ENCODE measurements at places on chromosomes 5 and 9. TPM values are rescaled to one million over a fixed set of nuclear protein-coding genes. Genes with fewer than 3 reads are reported as not detected.

- no peak overlapping the region for H3K4me3 ChIP-seq
- no peak for DNase-seq
- no peaks in the 10 kb centered on the region for H3K27me3 ChIP-seq
- H3K27ac ChIP-seq: no peak overlapping the region
Measured at GRCh38 chr5:86977190-86977589, 290.5 kb upstream of the RASA1 start.

- no peaks in the 10 kb centered on the region for H3K36me3 ChIP-seq
- peaks cover 5% of the 10 kb centered on the region for H3K4me1 ChIP-seq
- DNase-seq: no peak
- peaks cover 14% of the 10 kb centered on the region for H3K27me3 ChIP-seq
- H3K4me3 ChIP-seq: no peak overlapping the region
- no peak overlapping the region for H3K27ac ChIP-seq
Measured at GRCh38 chr9:98970532-98971041, 26.9 kb downstream of the COL15A1 start.

DNA sequence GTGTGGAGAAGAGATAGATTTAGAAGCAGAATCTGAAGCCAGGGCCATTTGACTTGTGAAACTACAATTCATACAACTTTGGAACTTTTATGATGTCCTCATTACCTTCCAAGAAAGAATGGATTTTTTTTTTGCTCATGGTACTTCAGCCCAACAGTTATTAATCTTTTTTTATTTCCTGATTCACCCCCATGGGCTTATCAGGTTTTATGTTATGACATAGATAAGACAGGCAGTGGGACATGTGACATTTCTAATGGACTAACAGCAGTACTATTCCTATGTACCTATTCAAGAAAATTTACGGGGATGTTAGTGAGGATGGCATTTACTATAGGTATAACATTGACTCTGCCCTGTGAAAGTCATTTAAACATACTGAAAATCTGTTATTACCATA lies 204.7 kb downstream of the ARHGEF28 start:
- no peaks in the 10 kb centered on the region for H3K36me3 ChIP-seq
- H3K4me3 ChIP-seq: no peak overlapping the region
- peaks cover 7% of the 10 kb centered on the region for H3K4me1 ChIP-seq
- DNase-seq: no peak
- no peaks in the 10 kb centered on the region for H3K27me3 ChIP-seq

- peak overlapping the region; percentile 70 for H3K27ac ChIP-seq
- no peak for DNase-seq
- H3K4me1 ChIP-seq: no peaks in the 10 kb centered on the region
- H3K27me3 ChIP-seq: no peaks in the 10 kb centered on the region
- no peak overlapping the region for H3K4me3 ChIP-seq
Measured at GRCh38 chr5:134568761-134569695, 43.6 kb downstream of the JADE2 start.

- DNase-seq: no peak
- H3K36me3 ChIP-seq: no peaks in the 10 kb centered on the region
- no peaks in the 10 kb centered on the region for H3K4me1 ChIP-seq
Measured at GRCh38 chr9:85502815-85503655, 238.7 kb downstream of the AGTPBP1 start.

DNA sequence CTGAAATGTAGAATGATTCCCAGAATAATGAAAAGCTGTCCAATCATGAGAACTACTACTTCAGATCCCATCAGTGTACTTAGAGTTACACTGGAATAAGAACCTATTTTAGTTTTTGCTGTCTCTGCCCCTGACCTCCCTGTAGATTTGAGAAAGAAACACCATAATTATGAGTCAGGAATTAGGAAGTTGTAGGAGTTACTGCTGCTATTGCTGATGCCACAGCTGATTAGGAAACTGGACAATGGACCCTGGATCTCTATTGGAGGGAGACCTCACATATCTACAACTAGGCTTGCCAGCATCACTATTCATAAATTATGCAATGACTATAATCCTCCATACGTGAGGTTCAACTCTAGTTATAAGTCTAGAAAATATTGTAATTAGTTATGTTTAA lies 48.8 kb upstream of the EDIL3 start:
- DNase-seq: no peak
- no peak overlapping the region for H3K4me3 ChIP-seq
- H3K4me1 ChIP-seq: no peaks in the 10 kb centered on the region
- no peak overlapping the region for H3K27ac ChIP-seq
- no peaks in the 10 kb centered on the region for H3K36me3 ChIP-seq

The ANKRD31 gene
- 0.29 TPM for total RNA-seq

The PCDHB4 gene
- total RNA-seq: 1.7 TPM

The CNTNAP3B gene
- total RNA-seq: 5.8 TPM

The FIBCD1 gene
- 3.5 TPM for total RNA-seq

Measured in endodermal cell (in vitro differentiated cells).